CD4-positive, alpha-beta memory T cell (primary cell): ENCODE measurements at places on chromosomes 2 and 18.

DNA sequence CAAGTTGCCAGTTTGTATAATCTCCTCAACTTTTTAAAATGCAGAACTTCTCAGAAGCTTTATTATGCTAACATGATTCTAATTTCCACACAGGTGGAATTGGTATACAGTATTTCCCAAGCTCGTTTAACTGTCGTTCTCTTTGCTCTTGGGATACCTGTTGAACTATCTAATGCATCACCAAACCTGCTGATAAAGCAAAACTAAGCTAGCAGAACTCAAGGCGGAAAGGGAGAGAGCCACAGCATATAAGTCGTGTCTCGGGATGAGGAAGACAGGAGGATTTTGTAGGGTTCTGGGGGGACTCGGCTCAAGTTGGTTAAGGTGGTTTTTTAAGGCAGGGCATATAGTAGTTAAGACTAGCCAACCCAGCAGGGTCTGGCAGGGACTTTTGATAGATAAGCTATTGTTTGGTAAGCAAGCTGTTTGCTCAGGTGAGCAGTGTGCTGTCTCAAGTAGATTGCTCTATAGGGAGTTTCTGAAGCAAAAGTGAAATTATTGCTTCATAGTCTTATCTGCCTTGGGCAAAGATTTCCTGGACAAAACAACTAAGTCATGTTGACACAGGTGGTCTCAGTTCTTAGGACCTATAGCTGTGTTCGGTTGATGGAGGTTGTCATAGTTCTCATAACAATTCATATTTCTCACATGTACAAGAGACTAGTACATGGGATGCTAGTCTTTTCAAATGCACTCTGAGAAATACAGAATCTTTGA, 28.2 kb upstream of the CHRNA1 start:
- no peak for DNase-seq

DNA sequence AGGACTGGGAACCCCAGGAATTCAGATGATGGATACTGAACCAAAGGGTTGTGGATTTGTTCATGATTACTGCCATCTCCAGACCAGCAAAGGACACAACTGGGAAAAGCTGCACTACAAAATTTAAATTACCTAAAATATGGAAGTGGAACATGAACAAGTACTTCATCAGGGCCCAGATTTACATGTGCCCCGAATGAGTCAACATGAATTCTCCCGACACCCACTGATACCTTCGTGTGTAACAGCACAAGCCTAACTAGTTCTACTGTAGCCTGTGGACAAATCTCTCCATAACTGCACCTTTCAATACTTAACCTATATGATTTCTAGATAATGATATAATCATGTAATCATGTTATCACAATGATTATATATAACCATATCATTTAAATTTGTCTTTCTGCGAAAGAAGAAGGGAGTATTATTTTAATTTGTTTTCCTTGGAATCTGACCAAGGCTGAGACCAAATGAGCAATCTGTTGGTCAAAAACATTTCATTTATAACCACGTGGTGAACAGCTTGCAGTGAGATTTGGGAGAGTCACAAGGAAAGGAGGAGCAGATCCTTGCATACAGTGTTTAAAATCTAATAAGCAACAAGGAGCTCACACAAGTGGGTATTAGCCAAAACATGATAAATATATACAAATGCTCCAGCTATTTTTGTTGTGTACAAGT, 70.5 kb downstream of the CACNB4 start:
- no peak for DNase-seq

GRCh38 chr2:19786408-19787058, 115.2 kb downstream of the TTC32 start:
- no peak for DNase-seq

DNA sequence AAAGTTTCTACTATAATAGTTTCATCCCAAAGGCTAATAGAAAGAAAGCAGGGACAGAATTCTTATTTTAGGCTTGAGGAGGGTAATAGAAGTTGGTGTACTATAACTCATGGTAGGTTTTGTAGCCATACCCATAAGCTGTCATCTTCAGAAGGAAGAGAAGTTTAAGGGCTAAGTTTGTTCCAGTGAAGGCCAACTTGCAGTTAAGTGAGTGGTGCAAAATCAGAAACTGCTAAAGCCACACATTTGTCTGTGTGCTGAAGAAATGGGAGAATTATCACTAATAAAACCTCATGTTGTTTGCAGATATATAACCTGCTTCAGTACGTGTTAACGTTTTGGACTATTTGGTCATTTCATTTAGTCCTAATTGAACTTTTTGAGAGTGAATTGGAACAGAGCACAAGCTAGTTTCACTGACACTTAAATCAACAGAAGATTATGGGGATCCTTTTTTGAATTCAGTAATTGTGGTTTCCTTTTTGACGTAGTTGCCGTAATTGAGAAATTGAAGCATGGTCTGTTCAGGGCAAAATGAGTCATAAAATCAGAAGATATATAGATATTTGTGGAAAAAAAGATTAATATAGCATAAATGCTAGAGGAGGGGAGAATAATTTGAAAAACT, 69.1 kb downstream of the PHLPP1 start:
- no peak for DNase-seq

- DNase-seq = peak; percentile 14
These were observed 1.2 kb downstream of the CABLES1 start for GRCh38 chr18:23136326-23137096.

- DNase-seq = no peak
These were observed 2.0 kb upstream of the ATP8B1 start for GRCh38 chr18:57805117-57805516.

GRCh38 chr2:24121469-24121868, 1.7 kb downstream of the PFN4 start:
- DNase-seq = no peak

GRCh38 chr2:54382601-54383000, 73.5 kb upstream of the SPTBN1 start:
- DNase-seq = no peak

GRCh38 chr2:102796337-102796736, 34.5 kb downstream of the TMEM182 start:
- DNase-seq = no peak

DNA sequence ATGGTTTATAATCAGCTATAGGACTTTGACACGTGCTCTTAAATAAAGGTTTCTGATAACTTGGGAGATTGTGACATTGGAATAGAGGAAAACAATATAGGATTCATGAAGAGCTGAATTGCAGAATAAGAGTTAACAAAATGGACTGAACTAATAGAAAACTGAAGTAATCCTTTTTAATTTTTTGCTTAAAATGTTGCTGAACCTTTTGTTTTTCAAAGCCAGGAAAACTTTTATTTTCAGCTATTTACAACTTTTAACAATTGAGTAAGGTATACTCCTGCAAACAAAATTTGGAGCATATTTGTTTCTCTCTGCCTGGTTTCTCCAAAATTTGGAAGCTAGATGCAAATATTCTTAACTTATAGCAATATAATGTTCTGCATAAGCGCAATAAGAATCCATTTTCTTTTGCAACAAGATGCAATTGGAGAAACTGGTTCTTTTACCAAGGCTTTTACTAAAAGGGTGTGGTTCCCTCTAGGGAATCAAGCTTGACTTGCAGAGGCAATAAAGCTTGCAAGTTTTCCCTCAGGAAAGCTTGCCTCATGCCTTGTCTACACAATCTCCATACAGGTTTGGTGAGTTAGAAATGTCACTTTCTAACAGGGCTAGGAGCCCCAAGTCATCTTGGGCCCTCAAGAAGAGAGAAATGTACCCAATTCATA, 10.3 kb upstream of the PDK1 start:
- DNase-seq = no peak

- no peak for DNase-seq
These were observed 209.9 kb downstream of the TNS1 start for GRCh38 chr2:217792626-217793527.

DNA sequence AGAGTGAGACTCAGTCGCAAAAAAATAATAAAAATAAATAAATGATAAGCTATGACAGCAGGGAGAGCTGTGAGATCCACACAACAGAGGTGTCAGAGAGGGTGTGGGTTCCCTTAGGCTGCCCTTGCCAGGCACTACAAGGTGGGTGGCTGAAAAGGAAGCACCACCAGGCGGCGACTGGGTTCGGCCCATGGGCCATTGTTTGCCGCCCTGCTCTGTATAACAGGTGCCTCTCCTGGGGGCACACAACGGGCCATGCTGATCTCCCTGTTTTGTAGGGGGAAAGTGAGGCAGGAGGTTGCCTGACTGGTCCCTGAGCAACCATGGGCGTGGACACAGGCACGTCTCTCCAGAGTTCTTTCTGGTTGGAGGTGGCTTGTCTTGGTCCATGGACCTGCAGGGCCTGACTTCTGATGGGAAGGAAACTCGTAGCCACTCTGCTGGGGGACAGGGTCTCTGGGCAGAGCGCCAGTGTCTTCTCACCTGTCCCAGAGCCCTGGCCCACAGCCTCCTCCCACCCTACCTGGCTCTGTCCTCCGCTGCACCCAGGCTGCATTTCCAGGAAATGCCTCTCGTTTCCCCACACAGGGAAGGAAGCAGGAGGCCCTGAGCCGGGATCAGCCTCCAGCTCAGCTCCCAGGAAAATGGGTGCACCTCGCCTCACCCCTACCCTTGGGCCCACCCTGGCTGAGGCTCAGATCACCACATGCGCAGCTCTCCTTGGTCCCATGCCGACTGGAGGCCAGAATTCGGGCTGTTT, 109.6 kb upstream of the ODC1 start:
- DNase-seq = no peak

- no peak for DNase-seq
These were observed 23.1 kb upstream of the PNO1 start for GRCh38 chr2:68134554-68134953.

- no peak for DNase-seq
These were observed 23.7 kb downstream of the EFEMP1 start for GRCh38 chr2:55899881-55900280.

DNA sequence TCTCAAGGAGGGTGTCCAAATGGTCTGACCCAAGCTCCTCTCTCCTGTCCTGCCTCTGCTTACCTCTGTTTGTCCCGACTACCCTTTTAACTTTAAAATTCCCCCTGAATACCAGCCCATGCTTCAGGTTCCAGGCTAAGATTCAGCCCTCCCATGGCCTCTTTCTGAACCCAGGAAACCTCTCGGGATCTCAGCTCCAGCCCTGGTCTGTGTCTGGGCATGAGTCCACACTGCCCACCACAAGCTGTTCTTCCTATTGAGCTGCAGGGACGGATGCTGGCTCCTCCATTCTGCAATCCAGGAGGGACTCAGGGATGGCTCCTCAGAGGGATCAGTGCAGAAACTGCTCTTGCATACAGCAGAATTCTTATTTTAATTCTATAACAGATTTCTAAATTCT, 78.9 kb downstream of the MYT1L start:
- no peak for DNase-seq

DNA sequence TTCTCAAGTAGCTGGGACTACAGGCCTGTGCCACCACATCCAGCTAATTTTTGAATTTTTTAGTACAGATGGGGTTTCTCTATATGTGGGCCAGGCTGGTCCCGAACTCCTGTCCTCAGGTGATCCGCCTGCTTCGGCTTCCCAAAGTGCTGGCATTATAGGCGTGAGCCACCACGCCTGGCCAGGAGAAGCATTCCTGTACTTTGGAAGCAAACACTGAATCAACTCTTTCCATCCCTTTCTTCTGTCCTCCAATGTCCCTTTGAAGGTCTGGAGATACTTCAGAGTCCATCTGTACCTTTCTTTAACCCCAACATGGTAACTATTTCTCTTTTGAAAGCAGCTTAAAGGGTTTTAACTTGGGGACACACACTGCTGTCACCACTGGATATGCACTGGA, 23.6 kb upstream of the MAP4K4 start:
- no peak for DNase-seq

DNA sequence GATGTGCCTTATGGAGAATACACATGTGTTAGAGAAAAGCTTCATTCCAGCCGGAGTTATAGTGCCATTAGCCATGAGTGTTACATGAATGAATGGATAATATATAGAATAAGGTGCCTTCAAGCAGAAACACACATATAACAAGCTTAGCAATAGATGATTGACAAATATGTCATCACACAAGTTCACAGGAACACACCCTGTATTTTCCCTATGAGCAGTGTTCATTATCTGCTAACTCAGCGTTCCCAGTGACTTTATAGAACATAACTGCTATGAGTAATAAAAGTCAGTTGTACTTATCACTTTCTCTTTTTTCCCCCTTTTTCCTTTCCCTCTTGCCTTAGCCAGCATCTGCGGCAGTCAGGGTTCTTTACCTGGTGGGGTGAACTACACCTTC, 65.1 kb downstream of the TIMM21 start:
- no peak for DNase-seq

GRCh38 chr2:100110614-100111000, 31.8 kb downstream of the AFF3 start:
- DNase-seq = no peak

GRCh38 chr18:24586662-24587360, 126.4 kb downstream of the HRH4 start:
- no peak for DNase-seq

GRCh38 chr18:11981543-11982366, 448 bp downstream of the IMPA2 start:
- no peak for DNase-seq

DNA sequence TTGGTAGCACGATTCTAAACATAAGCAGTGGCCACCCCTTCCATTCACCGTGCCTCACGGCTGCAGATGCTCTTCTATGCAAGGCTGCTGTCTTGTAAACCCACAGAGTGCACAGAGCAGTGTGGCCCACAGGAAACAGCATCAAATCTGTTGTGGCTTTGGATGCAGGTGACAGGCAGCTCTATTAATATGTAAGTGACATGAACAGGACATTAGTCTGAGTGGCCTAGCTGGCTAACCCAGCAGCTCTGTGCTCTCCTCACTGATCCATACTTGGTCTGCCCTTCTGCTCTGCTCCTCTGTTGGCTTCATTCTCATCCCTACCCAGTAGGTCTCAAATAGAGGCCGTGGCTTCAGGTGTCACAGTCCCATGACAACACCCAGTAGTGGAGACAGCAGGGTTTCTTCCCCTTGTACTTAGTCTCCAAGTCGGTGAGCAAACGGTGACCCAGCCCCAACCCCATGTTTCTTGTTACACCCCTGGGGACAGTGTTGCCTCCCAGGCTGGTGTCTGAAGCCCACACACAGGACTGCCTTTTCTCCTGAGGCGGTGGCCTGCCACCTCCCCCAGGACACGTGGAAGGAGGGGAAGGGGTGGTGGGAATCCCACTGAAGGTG, 5.8 kb downstream of the SH3RF3 start:
- DNase-seq = no peak

DNA sequence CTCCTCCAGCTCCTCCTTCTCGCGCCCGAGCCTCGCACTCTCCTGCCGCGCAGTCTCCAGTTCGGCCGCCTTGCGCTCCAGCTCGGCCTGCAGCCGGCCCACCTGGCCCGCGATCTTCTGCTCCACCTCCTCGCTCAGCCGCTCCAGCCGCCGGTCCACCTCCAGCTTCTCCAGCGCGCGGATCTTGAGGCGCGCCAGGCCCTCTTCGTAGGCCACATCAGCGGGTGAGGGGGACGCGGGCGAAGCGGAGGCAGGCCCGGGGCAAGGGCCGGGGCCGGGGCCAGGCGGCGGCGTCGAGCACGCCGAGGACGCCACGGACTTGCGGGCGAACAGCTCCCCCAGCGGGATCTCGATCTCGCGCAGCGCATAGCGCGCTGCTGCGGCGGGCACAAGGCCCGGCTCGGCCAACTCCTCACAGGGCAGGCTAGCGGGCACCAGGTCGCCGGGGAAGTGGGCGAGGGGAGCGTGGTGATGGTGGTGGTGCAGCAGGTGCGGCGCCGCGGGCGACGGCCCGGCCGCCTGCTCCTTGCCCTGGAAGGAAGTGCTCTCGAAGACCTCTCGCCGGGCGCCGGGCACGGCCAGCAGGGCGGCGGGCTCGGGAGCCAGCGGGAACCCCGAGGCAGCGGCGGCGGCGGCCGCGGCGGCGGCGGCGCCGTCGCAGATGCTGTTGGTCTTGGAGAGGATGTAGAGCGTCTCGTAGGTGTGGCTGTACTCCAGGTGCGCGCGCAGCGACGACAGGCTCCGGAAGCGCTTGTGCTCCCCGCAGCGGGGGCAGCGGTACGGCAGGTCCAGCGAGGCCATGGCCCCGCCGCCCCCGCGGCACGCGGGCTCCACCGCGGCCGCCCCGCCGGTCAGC, 15.2 kb downstream of the FBXO41 start:
- peak; percentile 80 for DNase-seq
